ENCODE measurements at places on chromosomes 3 and 15.
A peak's percentile ranks its signal among the peaks of the same experiment; 100 is the strongest.

- H3K4me1 ChIP-seq: no peaks in the 10 kb centered on the region
- peaks cover 63% of the 10 kb centered on the region for H3K27me3 ChIP-seq
- no peak for DNase-seq
- no peak overlapping the region for H3K27ac ChIP-seq
- H3K4me3 ChIP-seq: no peak overlapping the region
- H3K36me3 ChIP-seq: no peaks in the 10 kb centered on the region
Observed at GRCh38 chr3:71942432-71943187, 157.7 kb upstream of the PROK2 start.

DNA sequence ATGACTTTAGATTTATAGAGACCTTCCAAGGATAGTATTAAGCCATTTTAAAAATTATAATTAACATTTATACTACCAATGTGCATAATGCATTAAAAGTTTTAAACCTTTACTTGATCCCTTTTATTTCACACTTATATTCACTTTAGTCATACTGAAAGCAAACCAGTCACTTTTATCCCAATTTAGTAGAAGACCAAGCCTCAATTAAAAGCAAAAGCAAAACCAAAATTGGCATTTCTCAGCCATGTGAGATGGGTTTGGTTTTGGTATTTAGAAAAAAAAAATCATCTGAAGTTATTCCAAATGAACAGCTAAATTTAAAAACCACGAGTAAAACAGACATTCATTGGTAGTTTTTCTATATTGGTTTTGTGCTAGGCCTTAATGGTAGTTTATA, 249.4 kb downstream of the LPP start:
- H3K27ac ChIP-seq: no peak overlapping the region
- H3K4me3 ChIP-seq: no peak overlapping the region
- H3K27me3 ChIP-seq: no peaks in the 10 kb centered on the region
- DNase-seq: no peak
- peaks cover 27% of the 10 kb centered on the region for H3K4me1 ChIP-seq

- H3K36me3 ChIP-seq: peaks cover 5% of the 10 kb centered on the region
- no peak overlapping the region for H3K4me3 ChIP-seq
- H3K4me1 ChIP-seq: peaks cover 4% of the 10 kb centered on the region
- no peak overlapping the region for H3K27ac ChIP-seq
- no peak for DNase-seq
- H3K27me3 ChIP-seq: no peaks in the 10 kb centered on the region
Observed at GRCh38 chr3:48960841-48961413, 29.1 kb upstream of the P4HTM start.

DNA sequence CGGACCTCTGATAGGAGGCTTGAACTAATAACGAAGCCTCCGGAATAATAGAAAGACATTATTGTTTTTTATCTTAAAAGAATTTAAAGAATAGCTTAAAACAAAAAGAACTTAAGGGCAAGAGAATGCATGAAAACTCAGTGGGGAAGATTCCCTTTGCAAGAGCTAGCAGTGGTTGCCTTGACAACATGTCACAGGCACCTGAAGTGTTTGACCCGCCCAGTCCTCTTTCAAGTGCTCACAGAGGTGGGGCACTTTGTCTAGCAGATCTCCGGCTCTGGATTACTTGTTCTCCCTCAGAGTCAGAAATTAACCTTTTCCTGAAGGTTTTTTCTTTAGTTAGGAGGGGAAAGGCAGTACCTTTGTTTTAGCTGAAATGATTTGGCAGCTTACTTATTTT, 37.8 kb downstream of the LARS2 start:
- no peak overlapping the region for H3K27ac ChIP-seq
- H3K27me3 ChIP-seq: no peaks in the 10 kb centered on the region
- H3K36me3 ChIP-seq: peaks cover 4% of the 10 kb centered on the region
- DNase-seq: no peak

- H3K27me3 ChIP-seq: no peaks in the 10 kb centered on the region
- no peaks in the 10 kb centered on the region for H3K36me3 ChIP-seq
- H3K4me3 ChIP-seq: no peak overlapping the region
- DNase-seq: no peak
- no peak overlapping the region for H3K27ac ChIP-seq
- H3K4me1 ChIP-seq: no peaks in the 10 kb centered on the region
Observed at GRCh38 chr3:152574461-152575079, 260.4 kb upstream of the P2RY1 start.

GRCh38 chr15:73717802-73718201, 33.6 kb downstream of the CD276 start:
- H3K36me3 ChIP-seq: peaks cover 15% of the 10 kb centered on the region
- H3K4me1 ChIP-seq: peaks cover 3% of the 10 kb centered on the region
- H3K27me3 ChIP-seq: peaks cover 2% of the 10 kb centered on the region
- no peak overlapping the region for H3K27ac ChIP-seq

DNA sequence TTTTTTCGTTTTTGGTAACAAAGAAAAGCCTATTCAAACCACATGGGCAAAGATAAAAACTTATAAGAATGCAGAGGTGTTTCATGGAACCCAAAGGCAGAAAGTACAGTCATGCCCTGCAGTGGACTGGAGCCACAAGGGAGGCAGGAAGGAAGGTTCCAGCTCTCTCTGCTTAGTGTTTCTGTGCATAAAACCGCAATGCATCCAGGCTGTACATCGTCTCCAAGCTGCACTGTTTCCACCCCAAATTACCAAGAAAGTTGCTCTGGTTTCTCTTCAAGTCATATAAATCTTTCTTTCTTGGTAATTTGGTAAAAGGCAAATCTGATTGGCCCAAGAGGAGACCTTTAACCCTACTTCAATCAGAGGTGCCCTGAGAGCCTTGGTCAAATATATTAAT, 15.8 kb downstream of the TRAT1 start:
- no peak overlapping the region for H3K27ac ChIP-seq
- no peak for DNase-seq

DNA sequence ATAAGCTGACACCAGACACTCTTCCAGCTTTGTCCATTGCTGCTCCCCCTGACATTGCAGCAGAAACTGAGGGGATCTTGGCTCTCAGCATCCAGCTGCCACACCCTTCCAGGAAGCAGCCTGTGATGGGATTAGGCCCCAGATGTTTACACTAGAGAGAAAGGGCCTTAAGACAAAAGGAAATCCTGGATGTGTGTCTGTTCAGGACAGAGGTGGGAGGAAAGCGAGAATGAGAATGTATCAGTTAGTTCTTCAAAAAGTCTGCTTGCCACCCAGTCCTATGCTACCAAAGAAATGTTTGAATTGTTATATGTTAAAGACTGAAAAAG, 58.8 kb downstream of the HES1 start:
- no peak overlapping the region for H3K27ac ChIP-seq
- H3K27me3 ChIP-seq: peaks cover 58% of the 10 kb centered on the region
- DNase-seq: no peak
- H3K4me1 ChIP-seq: no peaks in the 10 kb centered on the region
- H3K36me3 ChIP-seq: peaks cover 5% of the 10 kb centered on the region

DNA sequence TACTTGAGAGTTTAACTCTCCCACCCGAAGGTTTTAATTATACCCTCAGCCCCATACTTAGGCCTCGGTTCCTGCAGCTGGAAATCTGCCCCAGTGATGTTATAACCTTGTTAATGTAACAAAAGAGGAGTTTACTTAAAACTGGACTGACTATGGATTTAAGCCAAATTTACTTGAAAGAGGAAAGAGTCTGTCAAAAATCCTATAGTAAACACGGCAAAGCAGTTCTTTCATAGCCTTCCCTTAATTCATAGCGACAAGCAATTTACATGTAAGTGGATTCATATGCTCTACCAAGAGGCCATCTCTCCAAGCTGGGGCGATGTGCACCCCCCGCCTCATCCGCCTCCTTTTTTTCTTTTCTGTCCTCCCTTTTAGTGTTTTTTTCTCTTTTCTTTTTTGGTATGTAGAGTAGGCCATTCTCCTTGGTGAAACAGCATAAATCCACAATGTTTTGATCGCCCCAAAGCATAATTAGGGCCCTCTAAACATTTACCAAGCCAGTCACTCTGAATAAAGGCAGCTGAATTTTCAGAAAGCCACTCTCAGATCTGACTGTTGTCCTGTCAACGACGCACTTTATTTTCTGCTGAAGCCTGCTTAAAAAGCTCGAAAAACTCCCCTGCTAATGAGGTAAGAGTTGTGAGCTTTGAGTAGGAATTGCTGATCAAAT, 373.1 kb upstream of the WNT5A start:
- peaks cover 8% of the 10 kb centered on the region for H3K4me1 ChIP-seq
- no peak overlapping the region for H3K4me3 ChIP-seq
- no peak for DNase-seq
- no peaks in the 10 kb centered on the region for H3K36me3 ChIP-seq
- H3K27me3 ChIP-seq: no peaks in the 10 kb centered on the region
- H3K27ac ChIP-seq: no peak overlapping the region

GRCh38 chr3:97960993-97961766, 11.1 kb downstream of the RIOX2 start:
- H3K27ac ChIP-seq: no peak overlapping the region
- no peaks in the 10 kb centered on the region for H3K27me3 ChIP-seq
- peaks cover 17% of the 10 kb centered on the region for H3K4me1 ChIP-seq
- DNase-seq: no peak

- no peak overlapping the region for H3K27ac ChIP-seq
- H3K4me3 ChIP-seq: no peak overlapping the region
- H3K27me3 ChIP-seq: no peaks in the 10 kb centered on the region
- peak; percentile 54 for DNase-seq
Observed at GRCh38 chr15:77544162-77544561, 88.5 kb downstream of the LINGO1 start.

DNA sequence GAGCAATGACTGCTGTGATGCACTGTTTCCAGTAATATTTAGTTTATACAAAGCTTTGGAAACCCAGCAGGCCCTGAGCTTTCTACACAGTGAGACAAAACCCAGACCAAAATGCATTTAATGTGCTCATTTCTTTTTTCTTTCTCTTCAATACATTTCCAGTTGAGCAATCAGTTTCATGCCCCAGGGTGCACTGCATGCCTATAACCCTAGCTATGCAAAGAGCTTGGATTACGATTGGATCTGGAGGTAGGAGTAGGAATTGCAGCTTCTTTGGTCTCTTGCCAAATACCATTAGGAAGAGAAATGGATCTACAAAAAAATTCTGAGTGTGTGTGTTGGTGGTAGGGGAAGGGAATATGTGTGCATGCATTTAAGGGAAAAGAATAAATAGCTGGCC, 1001.4 kb downstream of the SQOR start:
- no peaks in the 10 kb centered on the region for H3K27me3 ChIP-seq
- no peaks in the 10 kb centered on the region for H3K36me3 ChIP-seq
- no peak overlapping the region for H3K27ac ChIP-seq
- no peaks in the 10 kb centered on the region for H3K4me1 ChIP-seq
- no peak overlapping the region for H3K4me3 ChIP-seq

- peak overlapping the region; percentile 87 for H3K4me3 ChIP-seq
- H3K36me3 ChIP-seq: no peaks in the 10 kb centered on the region
- no peak for DNase-seq
Observed at GRCh38 chr15:92393980-92394308, 263 bp downstream of the ST8SIA2 start.

- no peak overlapping the region for H3K4me3 ChIP-seq
- DNase-seq: no peak
- H3K27me3 ChIP-seq: no peaks in the 10 kb centered on the region
- peaks cover 10% of the 10 kb centered on the region for H3K36me3 ChIP-seq
Observed at GRCh38 chr15:64447536-64448315, 12.7 kb upstream of the ZNF609 start.

GRCh38 chr3:14533457-14533958, 6.6 kb downstream of the GRIP2 start:
- H3K4me3 ChIP-seq: no peak overlapping the region
- H3K4me1 ChIP-seq: no peaks in the 10 kb centered on the region
- H3K27ac ChIP-seq: no peak overlapping the region
- H3K36me3 ChIP-seq: peaks cover 4% of the 10 kb centered on the region
- H3K27me3 ChIP-seq: peaks cover 13% of the 10 kb centered on the region

DNA sequence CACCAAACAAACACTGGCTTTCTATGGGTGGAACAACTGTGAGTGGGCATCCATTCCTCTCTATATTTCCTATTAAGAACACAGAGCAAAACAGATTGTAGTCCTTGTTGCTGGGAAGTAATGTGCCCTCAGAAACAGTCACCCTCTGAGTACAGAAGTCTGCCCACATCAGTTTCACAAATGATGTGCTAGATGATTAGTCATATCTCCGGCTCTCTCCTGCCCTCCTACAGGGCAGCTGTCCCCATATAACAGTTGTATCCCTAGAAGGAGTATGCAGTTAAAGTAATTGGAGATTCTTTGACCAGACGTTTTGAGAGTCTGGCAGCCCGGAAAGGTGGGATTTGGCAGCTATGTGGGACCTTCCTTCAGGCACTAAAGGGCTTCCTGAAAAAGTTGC, 159.9 kb downstream of the APBA2 start:
- H3K27ac ChIP-seq: peak overlapping the region; percentile 75
- peaks cover 63% of the 10 kb centered on the region for H3K4me1 ChIP-seq
- DNase-seq: no peak
- no peak overlapping the region for H3K4me3 ChIP-seq
- H3K36me3 ChIP-seq: no peaks in the 10 kb centered on the region
- H3K27me3 ChIP-seq: no peaks in the 10 kb centered on the region

- H3K4me3 ChIP-seq: no peak overlapping the region
- H3K4me1 ChIP-seq: peaks cover 83% of the 10 kb centered on the region
- no peak for DNase-seq
Observed at GRCh38 chr3:159824333-159824732, 164.3 kb upstream of the IL12A start.

DNA sequence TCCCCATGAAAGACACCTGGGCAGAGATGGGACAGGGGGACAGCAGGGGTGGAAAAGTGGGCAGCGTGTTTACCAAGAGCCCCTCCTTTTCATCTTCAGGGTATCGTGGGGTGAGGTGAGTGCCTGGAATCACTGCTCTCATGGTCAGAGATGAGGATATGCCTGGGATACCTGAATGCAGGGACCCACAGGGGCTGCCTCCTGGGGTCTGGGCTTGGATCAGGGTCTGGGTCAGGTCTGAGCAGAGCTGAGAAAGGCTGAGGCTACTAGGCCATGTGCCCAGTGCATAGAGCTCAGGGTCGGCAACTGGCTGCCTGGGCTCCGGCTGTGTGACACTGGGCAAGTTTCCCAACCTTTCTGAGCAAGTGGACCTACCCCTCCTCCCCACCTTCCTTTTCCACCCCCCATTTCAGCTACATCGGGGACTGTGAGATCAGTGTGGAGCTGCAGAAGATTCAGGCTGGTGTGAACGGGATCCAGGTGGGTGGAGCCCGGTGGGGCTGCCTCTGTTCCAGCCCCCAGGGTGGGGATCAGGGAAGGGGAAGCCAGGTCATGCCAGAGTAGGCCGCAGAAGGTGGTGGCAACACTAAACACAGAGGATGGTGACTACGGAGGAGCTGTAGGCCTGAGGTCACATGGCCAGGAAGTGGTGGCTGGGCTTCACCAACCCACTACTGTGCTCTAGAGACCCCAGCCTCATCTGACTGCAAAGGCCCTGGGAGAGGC, 24.5 kb downstream of the ESYT3 start:
- peaks cover 6% of the 10 kb centered on the region for H3K27me3 ChIP-seq
- H3K36me3 ChIP-seq: peaks cover 1% of the 10 kb centered on the region
- no peak overlapping the region for H3K27ac ChIP-seq
- H3K4me3 ChIP-seq: no peak overlapping the region
- peaks cover 8% of the 10 kb centered on the region for H3K4me1 ChIP-seq
- DNase-seq: no peak

DNA sequence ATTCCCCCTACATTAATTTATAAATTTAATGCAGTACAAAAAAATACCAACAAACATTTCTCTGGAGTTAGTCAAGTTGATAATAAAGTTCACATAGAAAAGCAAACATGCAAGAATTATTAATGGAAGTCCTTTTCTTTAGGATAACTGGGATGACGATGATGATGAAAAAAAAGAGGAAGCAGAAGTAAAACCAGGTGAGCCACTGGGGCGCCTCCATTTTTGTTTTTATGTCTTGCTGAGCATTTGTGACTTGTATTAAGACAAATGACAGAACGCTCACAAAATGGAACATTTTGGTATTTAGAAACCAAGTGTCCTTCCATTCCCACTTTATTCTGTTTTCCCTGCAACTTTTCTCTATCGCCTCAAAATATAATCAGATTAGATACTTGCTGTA, 13.8 kb downstream of the EIF3J start:
- no peaks in the 10 kb centered on the region for H3K27me3 ChIP-seq
- DNase-seq: no peak
- no peak overlapping the region for H3K27ac ChIP-seq
- peaks cover 24% of the 10 kb centered on the region for H3K4me1 ChIP-seq
- peaks cover 14% of the 10 kb centered on the region for H3K36me3 ChIP-seq

Measured in chondrocyte (in vitro differentiated cells).